ENCODE measurements at places on chromosomes 11 and 22.

DNA sequence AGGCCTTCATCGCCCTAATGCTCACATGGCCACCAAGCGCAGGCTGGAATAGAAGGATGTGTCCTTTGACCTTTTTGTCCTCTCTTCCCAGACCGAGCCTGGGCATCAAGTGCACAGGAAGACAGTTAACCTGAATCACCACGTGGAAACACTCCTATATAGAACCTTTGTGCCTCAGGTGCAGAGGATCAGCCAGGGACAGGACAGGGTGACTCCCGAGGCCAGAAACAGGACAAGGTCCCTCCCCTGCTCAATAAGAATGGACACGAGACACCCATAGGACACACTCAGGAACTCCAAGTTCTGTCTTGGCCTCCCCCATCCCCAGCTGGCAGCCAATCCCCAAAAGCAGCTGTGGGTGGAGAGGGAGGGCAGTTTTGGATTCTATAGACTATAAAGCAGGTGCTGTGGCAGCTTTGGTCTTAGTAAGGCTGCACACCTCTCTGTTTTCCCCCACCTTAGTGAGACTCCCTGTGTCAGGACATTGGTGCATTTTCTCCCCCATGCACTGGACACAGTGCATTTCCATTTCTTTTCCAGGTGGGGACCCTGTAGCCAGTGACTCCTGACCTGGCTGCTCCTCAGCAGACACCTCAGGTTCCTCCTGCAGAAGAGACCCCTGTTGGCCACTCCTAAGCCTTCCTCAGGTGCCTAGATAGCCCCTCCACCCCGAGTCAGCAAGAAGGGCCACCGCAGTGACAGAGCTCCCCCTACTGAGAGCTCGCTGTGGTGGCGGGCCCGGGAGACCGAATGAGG lies 43.6 kb upstream of the POU2AF1 start:
- DNase-seq, result peak; percentile 11

DNA sequence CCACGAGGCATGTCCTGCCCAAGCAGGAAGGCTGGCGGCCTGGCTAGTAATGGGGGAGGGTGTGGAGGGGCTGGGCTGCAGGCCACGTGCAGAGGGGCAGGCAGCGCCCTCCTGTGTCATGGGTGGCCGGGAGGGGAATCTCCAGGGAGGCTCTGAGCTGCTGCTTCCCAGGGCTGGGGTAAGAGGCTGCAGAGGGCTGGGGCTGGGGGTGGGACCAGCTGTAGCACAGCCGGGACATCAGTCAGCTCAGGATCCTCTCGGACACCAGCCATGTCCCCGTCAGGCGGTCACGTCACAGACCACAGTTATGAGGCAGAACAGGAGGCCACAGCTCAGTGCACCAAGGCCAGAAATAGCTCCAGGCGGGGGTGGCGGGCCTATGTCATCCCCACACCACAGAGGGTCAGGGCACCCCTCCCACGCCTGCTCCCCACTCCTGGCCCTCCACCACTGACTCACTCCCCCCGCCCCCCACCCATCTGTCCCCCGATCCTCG lies 21.1 kb downstream of the RTN4R start:
- DNase-seq, result no peak

DNA sequence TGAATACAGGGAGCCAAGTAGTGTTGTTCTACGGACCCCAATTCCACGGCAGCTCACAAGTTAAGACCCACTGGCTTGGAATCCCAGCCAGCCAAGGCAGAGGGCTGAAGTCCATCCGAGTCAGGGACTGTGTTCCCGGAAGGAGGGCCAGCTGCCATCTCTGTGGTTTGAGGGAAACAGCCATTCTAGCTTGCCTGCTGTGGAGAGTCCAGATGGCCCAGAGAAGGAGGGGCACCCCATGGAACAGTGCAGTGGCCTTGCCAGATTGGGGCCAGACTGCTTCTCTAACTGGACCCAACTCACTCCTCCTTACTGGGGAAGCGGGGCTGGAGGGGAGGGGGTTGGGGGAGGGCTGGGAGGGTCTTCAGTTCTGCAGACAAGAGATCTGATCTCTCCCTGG lies 156.4 kb downstream of the FAM181B start:
- DNase-seq, result no peak

DNA sequence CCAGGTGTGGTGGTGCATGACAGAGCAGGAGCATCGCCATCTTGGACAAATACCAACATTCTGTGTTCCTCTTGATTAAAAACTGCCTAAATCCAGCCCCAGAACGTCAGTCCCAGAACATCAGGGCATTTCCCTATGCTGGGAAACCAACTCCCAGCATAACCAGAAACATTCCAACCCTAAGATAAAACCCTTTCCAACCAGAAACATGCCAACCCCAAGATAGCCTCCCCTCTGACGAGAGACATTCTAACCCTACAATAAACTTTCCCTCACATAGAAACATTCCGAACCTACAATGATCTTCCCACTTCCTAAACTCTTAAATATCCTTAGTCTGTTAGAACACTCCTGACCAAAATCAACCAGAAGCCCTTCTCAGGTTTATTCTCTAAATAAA lies 11.6 kb downstream of the PLAAT4 start:
- DNase-seq, result no peak

DNA sequence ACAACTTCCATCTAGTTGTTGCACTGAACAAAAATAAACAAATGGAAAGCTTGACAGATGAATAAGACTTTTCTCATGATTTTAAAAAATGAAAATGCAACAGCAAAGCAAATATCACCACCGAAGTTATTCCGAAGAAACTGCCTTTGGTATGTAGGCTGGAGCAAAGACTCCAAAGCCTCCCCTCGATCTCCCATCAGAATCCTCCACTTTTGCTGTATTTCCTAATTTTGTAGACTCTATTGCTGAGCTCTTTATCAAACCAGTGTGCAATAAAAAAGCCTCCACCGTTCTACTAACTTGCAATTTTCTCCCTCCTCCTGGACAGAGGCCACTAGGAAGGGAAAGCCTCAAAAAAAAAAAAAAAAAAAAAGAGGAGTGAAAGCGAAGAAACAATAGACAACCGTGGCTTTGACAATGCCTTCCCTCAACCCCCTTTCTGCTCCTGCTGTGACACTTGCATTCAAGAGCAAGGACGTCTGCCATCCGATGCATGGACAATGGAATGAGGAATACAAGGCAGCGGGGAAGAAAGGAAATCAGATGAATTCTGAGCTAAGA lies 190.9 kb upstream of the BLID start:
- DNase-seq, result no peak

DNA sequence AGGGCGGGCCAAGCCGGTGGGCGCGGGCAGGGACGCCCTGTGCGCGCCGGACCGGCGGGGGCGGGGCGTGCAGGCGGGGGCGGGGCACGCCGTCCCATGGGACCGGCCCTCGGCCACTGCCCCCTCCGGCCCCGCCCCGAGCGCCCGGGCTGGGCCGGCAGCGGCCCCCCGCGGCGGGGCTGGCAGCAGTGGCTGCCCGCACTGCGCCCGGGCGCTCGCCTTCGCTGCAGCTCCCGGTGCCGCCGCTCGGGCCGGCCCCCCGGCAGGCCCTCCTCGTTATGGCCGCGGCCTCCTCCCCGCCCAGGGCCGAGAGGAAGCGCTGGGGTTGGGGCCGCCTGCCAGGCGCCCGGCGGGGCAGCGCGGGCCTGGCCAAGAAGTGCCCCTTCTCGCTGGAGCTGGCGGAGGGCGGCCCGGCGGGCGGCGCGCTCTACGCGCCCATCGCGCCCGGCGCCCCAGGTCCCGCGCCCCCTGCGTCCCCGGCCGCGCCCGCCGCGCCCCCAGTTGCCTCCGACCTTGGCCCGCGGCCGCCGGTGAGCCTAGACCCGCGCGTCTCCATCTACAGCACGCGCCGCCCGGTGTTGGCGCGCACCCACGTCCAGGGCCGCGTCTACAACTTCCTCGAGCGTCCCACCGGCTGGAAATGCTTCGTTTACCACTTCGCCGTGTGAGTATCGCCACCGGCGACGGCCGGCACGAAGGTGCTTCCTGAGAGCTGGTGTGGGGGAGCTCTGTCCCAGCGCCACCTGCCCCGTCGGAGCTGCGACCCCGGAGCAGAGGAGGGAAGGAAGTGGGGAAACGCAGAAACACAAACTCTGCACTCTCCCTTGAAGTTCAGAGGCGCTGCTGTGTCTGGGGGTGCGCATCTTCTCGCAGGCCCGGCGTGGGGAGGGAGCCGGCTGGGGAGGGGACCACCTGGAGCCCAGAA lies at the start of gene KCNQ1:
KCNQ1 (plus strand) TSS at position 188 of the 925 bp plus-strand sequence; CDS start at position 279, 91 bp downstream.
- DNase-seq, result peak; percentile 30

- no peak for DNase-seq
Measured at GRCh38 chr11:103798446-103798845, 238.0 kb upstream of the DDI1 start.

DNA sequence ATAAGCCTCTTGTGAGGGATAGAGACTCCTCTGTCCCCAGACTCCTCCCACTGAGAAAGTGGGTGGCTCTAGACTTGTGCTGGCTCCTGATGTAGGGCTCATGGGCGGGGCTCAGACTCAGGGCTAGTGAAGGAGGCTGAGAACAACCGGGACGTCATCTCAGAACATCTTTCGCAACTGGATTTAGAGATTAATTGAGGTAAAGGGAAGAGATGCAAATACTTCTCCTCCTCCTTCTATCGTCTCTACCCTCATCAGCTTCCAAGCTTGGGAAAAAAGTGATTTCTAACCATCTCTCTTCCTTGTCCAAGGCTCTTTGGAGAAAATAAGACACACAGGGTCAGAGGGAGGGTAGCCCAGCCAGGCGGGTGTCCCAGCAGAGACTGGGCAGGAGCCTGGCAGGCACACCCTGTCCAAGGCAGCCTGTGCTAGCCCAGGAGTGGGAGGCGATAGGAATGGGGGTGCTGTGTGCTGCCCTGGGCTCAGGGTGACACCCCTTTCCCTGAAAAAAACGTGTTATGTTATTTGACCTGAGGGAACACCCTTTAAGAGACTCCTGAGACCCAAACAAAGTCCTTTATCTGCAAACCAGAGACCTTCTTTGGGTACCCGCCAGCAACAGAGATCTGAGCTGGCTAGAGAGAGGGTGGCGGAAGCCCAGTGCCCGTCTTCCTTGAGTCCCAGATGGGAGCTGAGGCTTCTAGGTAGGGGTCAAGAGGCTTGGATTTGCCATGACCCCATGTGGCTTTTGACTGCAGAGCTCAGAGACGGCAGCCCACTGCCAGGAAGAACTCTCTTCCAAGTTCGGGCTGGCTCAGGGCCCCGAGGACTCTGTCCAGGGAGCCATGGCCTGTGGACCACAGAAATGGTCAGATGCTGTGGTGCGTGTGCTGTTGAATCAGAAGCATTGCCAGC lies 160.9 kb downstream of the ADAMTS15 start:
- DNase-seq, result no peak

DNA sequence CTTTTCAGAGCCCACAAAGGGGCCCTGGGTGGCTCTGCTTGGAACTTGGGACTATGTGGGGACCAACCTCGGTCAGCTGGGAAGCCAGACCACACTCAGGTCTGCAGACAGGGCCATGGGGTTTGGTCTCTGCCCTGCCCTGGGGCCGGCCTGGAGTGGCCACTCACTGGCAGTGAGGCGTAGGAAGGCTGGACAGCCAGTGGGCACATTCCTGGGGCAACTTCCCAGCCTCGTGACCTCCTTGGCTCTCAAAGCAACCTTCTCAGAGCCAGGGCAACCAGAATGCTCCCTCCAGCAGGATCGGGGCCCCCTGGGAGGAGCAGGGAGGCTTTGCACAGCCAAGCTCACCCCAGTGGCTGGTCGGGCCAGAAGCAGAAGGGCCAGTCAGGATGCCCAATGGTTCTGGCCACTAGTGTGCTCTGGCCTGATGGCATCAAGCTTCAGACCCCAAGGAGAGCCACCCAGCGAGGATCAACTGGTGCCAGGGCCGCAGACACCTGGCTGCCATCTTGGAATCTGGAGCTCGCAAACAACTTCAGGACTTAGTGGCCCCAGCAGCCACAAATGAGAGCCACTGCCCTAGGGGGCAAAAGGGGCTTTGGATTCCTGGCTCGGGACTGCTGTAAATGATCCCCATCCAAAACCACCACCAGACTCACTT lies 87.1 kb downstream of the MYEOV start:
- no peak for DNase-seq

GRCh38 chr22:42794551-42795510 lies 62.2 kb downstream of the ARFGAP3 start:
- no peak for DNase-seq

DNA sequence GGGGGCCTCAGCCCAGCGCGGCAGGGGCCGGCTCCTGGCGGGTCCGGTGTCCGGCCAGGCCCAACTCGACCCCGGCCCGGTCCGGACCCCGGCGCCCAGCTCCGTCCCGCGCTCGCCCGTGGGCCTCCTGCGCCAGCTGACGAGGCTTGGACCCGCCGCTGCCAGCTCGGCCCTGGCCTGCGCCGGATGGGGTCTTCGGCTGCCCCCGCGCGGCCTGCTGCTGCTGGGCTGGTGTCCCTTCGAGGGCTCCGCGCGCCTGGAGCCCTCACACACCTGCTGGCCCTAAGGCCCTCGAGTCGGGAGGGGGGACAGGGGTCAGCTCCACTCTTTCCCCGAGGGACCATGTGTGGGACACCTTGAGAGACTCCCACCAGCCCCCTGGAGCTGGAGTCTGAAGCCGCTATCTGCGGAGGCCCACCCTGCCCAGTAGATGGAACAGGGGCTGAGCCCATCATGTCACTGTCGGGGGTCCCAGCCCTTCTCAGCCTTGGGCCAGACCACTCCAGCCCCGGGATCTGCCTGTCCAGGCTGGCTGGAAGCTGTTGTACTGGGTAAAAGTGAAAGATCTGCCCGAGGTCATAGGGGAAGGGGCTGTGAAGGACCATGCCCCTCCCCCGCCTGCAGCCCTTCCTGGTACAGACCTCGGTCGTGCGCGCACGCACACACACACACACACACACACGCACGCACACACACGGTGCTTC lies 768 bp upstream of the CDKN1C start:
- DNase-seq, result no peak

GRCh38 chr11:3042496-3043314 lies 14.5 kb downstream of the CARS1 start:
- no peak for DNase-seq

DNA sequence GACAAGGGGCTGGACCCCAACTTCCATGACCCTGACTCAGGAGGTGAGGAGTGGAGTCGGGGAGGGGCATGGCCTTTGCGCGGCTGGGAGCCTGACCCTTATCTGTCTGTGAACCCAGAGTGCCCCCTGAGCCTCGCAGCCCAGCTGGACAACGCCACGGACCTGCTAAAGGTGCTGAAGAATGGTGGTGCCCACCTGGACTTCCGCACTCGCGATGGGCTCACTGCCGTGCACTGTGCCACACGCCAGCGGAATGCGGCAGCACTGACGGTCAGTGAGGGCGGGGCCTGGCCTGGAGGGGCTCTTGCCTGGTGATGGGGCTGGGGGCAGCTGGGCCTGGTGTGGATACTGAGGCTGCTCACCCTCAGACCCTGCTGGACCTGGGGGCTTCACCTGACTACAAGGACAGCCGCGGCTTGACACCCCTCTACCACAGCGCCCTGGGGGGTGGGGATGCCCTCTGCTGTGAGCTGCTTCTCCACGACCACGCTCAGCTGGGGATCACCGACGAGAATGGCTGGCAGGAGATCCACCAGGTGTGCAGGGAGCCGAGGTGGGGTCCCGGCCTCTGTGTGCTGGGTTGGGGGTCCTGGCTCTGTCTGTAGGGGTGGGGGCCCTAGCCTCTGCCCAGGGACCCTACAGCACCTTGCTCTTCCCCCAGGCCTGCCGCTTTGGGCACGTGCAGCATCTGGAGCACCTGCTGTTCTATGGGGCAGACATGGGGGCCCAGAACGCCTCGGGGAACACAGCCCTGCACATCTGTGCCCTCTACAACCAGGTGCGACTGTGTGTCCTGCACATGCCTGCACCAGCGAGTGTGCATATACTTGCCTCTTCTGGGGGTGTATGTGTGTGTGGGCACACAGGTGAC lies 6.3 kb downstream of the SHANK3 start:
- no peak for DNase-seq

GRCh38 chr11:125624756-125625213 lies at the start of gene CHEK1:
Gene CHEK1 (plus strand): TSS chr11:125625163. CDS start chr11:125626769, 1,606 bp downstream.
- no peak for DNase-seq

- DNase-seq, result no peak
Measured at GRCh38 chr11:72970557-72971118, 156.4 kb downstream of the ATG16L2 start.

GRCh38 chr11:12812849-12813248 lies 138.6 kb downstream of the TEAD1 start:
- no peak for DNase-seq

All from NCI-H748 treated with DMSO at 0.1 percent for 48 hours (cell line).